ENCODE measurements at places on chromosomes 2 and 18.

GRCh38 chr2:163878718-163879117 is 142.9 kb upstream of the FIGN start:
- no peak for DNase-seq

- DNase-seq, result no peak
These were observed 64.7 kb upstream of the EDAR start for GRCh38 chr2:109053716-109054115.

- DNase-seq, result no peak
These were observed 98.6 kb downstream of the BABAM2 start for GRCh38 chr2:27989149-27989548.

DNA sequence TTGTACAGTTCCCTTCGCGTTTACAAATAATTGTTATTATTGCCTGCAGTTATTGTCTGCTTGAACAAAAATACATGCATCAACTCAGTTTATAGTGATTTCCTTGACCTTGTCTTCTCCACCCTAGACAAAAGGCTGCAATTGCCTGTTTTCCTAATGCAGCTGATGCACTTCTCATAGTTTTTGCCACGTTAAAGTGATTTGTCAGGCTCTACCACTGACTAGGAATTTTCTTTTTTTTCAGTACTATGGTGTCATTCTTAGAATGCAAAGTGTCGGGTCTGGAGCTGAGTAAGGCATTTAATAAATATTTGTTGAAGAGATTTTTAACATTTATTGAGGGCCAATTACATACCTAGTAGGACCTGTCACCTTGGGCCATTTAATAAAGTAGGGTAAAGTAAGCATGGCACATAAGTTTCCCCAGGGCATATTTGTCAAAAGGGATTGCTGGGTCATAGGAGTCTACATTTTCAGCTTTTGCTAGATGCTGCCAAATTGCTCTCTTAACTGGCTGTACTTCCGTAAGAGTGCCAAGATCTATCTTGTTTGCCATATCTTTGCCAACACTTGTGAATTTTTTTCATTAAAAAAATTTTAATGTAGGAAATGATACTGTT is 24.1 kb downstream of the ACSL3 start:
- no peak for DNase-seq

DNA sequence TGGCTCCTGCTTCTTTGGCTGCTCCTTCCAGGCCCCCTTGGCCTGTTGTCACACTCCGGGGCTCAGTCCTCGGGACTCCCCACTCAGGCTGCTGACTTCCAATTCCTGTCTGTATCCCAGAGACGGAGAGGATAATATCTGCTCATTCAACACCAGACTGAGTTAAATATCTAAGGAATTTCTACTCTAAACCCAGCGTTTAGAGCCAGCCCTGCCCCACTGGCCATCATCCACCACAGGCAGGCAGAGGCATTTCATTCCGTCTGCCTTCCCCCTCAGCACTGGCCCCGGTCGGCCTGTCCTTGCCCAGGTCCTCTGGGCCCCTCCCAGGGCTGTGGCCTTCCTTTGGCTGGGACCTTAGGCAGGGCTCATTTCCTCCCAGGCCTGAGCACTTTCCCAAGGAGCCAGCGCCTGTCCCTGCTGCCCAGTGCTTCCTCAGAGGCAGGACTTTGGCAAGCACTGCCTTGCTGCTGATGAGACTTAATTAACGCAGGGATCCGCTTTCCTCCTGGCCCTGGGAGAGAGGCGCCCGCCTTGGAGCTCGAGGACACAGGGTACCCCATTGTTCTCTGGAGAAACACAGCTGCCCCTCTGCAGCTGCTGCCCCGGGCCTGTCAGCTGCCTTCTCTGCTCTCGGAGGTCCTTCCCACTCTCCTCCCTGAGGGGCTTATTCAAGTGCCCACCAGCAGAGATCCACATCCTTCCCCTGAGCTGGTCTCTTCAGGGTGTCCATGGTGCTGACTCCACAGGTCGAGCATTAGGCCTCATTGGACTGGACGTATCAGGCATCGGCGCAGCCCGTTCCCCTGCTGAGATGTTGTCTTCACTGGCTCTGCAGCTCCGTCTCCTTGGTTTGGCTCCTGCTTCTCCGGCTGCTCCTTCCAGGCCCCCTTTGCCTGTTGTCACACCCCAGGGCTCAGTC is 42.8 kb downstream of the ATOH8 start:
- DNase-seq, result peak; percentile 73

GRCh38 chr2:46979571-46979979 is 64.0 kb upstream of the MCFD2 start:
- DNase-seq, result no peak

DNA sequence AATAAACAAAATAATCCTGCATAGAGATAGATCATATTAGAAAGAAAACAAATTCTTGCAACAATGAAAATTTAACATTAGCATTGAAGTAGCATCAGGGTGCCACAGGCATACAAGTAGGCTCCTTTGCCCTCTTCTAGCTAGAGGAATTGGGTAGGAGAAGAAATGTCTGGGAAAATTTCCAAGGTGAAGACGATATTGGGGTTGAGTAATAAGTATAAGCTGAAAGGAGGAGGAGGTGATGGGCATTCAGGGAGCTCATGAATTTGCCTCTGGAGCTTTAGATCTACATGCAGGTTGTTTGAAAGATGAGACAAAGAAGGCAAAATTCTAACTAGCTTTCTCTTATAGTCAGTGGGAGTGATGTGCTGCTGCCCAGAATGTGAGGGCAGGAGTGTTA is 504.9 kb downstream of the CCDC85A start:
- no peak for DNase-seq

DNA sequence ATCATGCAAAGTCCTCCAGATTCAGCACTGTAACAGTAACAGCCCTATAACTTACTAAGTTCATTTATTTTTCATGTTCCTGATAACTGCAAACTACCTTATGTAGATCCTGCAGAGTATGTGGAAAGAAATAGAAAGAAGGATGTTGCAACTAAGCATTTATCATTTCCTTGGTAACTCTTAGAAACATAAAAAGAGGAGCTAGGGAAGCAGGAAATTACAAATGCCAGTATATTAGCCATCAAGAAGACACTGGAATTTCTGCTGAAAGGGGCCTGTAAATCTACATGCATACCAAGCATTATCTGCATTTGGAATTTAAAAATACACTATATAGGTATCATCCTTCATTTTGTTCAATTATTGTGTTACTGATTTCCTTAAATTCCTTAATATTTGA is 66.8 kb downstream of the PDE11A start:
- DNase-seq, result no peak

DNA sequence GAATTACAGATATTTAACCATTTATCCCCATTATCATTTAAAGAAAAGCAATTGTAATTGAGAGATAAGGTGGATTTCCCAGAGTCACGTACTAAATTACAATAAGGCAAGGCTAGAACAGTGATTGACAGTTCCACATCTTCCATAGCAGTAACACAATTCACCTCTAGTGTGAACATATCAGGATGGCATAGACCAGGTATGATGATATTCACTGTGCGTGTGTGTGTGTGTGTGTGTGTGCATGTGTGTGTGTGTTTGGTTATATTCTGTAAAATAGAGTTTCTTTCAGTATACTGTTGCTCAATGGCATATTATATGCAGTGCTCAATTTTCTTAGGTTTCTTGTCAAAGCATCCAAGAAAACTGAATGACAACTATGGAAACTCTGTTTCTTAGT is 1.7 kb downstream of the SCN2A start:
- no peak for DNase-seq

DNA sequence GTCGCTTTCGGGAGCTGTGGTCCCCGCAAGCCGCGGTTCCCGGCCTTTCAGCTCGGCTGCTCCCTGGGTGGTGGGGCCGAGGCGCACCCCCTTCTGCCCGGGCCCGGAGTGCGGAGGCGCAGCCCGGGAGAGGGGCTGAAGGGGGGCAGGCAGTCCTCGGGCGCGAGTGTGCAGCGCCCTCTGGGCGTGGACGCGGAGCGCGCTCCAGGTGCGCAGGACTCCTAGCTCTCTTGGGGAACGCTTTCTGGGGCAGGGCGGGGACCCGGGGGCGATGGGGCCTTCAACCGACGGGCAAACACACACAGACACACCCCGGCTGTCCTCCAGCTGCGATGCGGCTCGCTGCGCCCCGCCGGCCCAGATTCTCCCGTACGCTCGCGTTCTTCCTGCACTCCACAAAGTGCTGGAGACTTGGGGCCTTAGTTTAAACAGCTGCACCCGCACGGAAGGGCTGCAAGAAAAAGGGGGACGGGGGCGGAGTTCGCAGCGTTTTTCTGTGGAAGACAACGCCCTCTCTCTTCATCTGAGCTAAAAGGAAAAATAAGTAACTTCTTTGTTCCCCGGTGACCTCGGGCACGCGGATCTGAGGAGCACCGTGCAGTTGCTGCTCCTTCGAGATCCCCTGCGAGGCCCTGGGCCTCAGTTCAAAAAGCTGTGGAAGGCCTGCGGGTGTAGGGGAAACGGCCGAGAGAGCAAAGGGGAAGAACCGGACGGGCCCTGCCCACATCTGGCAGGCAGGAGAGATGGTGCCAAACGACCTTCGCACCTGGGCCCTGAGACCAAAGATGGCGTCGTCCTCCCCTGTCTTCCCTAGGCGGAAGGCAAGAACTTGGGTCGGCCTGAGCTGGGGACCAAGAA is 593 bp upstream of the SDC1 start:
- DNase-seq, result peak; percentile 76

- DNase-seq, result no peak
These were observed 12.6 kb upstream of the MLPH start for GRCh38 chr2:237474442-237474911.

DNA sequence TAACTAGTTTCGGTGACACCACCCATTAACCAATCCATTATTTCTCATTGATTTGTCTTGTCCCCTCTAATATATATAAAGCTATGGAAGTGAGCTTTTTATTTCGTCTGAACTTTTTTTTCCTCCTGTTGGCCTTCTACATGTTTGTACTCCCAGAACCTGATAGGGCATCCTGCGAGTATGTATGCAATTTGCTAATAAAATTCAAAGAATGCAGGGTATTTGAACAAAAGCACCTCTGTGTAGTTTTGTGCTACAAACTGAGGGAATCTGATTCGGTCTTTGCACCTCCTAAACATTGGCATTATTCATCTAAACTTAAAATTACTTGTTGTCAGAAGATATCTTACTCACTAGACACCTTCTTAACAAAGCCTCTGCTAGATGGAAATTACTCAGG is 242.9 kb upstream of the TMEFF2 start:
- no peak for DNase-seq

DNA sequence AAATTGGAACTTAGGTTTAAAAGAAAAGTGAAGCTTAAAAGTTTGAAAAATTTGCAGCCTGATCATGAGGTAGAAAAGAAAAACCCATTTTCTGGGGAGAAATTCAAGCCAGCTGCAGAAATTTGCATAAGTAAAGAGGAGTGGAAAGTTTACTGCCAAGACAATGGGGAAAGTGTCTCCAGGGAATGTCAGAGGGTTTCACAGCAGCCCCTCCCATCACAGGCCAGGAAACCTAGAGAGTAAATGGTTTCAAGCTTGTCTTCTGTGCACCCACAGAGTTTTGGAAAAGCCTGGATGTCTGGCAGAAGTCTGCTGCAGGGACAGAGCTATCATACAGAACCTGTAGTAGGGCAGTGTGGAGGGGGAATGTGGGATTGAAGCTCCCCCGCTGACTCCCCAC is 254.0 kb upstream of the FSIP2 start:
- DNase-seq, result no peak

GRCh38 chr2:135913727-135914365 is 37.6 kb upstream of the MCM6 start:
- DNase-seq, result peak; percentile 25

DNA sequence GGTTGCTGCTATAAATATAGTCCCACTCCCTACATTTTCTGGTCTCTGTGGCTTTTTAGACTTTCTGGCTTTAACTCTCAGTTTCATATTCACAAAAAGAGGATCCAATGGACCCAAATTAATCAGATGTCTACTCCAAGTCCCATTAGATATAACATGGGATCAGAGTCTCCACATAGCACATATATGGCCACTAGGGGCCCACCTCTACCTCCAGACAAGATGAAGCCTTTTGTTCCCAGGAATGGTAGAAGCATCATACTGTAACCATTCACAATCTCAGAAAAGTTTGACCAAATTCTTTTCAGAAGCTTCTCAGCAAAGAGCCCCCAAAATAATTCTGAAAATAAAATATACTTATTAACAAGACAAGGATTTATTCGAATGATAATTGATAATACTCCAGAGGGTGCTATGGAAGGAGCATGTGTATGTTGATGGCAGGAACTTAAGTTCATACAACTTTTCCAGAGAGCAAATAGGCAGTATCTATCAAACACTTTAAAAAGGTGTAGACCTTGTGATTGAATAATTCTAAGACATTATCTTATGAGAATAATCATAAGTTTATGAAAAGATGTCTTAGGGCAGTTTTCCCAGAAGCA is 382.3 kb upstream of the CRIM1 start:
- peak; percentile 12 for DNase-seq

GRCh38 chr2:36512705-36513104 is 85.3 kb downstream of the FEZ2 start:
- no peak for DNase-seq

DNA sequence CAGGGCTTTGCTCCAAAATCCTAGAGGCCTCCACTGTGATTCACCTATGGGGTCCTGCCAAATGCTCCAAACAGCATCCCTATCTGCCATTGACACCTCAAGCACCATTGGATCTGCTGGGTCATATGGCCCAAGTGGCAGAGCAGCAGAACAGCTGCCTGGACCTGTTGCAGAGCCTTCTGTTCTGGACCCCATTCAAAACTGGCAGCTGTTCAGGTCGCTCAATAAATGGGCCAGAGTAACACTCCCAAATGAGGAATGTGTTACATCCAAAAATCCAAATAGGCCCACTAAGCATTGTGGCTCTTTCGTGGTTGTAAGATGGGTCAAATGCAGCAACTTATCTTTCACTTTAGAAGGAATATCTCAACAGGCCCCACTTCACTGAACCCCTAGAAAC is 783.6 kb downstream of the DCDC2C start:
- no peak for DNase-seq

- peak; percentile 81 for DNase-seq
These were observed at the start of gene MERTK for GRCh38 chr2:111897924-111898702. Gene MERTK (plus strand): TSS chr2:111898607. CDS start chr2:111898736, 129 bp downstream.

GRCh38 chr2:232094201-232094600 is 132.7 kb downstream of the DIS3L2 start:
- DNase-seq, result no peak

GRCh38 chr2:172693037-172693436 is 42.6 kb upstream of the RAPGEF4 start:
- DNase-seq, result peak; percentile 89

GRCh38 chr2:118120401-118120780 is 32.1 kb downstream of the INSIG2 start:
- DNase-seq, result no peak

DNA sequence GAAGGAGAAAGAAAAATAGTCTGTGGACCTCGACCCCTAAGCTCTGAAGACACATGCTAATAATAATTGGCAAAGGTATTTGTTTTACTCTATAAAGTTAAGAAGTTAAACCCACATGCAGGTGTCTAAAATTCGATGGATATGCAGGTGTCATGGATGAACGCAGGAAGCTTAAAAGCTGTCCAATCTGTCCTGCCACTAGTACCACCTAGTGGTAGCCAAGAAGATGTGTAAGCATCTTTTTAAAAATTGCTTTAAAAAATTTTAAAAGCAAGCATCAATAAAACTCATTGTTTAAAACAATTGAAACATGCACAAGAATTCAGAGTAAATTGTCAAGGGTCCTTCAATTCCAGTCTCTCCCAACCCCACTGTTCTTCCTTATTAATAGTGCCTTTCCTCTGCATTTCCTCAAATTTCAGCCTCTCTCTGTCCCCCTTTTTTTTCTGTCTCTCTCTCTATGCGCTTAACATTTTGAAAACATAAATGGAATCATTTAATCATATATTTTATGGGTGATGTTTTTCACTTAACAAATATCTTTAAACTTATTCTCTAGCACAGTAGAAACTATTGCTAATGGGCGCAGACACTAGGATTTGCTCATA is 30.6 kb upstream of the PPP3R1 start:
- DNase-seq, result peak; percentile 52

- no peak for DNase-seq
These were observed 68.6 kb downstream of the APLF start for GRCh38 chr2:68536000-68536399.
